Activated naive CD4-positive, alpha-beta T cell treated with anti-CD3 and anti-CD28 coated beads for 36 hours (primary cell): ENCODE measurements at places on chromosomes 2 and 18.

DNA sequence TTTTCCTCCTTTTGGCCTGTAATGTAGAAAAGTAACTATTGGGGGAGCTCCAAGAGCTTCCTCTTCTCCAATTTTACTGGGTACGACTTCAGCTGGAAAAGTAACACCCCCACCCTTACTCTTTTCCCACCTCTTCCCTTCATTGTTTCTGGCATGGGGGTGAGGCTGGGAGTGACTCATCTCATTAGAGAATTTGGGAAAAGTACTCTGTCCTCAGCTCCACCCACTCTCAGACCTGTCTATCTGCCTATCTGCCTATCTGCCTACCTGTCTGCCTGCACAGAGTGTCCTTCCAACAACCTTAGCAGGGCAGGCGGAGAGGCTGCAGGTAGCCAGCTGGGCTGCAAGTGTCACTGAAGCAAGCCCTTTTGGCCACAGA is 93.6 kb downstream of the EPHA4 start:
- DNase-seq: no peak

DNA sequence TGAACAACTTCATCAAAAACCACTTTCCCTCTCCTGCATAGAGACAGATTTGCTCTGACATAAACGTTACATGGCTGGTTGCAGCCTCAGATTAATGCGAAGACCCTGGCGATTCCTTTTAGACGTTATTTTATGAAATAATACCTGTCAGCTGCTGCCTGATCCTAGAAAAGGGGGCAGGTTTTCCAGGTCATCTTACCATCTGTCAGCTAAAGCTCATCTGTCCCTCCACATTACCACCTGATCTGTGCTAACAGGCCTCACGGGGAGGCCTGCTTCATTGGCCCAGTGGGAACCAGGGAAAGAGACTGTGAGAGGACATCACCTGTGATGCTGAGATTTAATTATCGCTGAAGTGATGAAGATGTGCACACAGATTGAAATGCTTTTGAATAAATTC is 261.0 kb downstream of the ARHGAP15 start:
- no peak for DNase-seq

DNA sequence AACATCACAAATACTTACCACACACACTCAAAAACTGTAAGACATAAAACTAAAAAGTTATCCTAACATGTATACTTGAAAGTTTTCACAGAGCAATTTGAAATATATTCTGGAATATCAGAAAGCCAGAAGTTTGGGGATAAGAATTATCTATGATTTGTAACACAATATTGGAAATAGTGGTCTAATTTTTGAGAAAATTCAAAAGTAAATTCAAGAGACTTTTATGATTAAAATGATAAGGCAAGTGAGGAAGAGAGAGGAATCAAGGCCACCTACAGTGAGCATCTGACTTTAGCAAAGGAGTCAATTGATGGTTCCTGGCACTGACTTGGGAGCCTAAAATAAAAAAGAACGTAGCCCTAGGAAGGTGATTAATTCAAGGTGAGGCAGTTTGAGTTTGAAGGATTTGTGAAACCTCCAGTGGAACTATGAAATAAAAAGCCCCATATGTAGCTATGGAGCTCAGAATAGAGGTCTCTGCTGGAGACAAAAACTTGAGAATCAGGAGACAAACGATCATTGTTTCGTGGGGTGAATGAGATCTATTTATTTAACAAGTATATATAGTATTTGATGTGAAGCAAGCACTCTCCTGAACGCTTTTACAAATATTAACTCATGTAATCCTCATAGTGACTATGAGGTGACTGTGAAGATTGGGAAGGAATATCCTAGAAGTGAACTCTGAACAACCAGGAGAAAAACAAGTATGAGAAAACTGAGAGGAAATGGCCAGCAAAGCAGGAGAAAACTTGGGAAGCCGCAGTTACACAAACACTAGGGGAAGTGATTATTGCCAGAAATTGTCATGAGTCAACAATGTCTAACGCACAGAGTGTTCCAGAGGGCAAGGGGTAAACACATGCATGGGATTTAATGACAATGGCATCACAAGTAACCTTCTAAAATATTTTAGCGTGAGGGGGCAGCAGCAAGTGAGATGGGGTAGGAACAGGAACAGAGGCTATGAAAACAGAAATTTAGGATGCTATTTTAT is 12.8 kb downstream of the TFPI start:
- DNase-seq: no peak

- no peak for DNase-seq
These were observed 66.6 kb downstream of the BCL2 start for GRCh38 chr18:63253014-63253413.

DNA sequence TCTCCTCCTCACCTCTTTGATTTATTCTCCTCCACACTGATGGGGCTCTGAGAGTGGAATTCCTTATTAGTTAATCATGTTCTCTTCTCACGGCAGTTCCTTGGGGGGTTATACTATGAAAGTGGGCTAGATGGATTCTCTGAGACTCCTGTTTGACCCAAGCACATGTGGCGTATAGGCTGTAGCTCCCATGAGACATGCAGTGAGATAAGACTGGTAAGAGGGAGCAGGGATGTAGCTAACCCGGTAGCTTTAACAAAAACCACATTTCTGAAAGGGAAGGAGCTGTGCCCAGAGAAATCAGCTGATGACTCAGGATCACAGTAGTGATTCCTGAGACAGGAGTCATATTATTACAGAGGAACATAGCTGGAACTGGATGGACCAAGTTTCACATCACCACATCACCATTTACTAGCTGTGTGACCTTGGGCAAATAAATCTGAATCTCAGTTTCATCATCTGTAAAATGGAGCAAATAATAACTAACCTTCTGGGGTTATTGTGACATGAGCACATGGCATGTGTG is 82.9 kb downstream of the CRIM1 start:
- DNase-seq: no peak

DNA sequence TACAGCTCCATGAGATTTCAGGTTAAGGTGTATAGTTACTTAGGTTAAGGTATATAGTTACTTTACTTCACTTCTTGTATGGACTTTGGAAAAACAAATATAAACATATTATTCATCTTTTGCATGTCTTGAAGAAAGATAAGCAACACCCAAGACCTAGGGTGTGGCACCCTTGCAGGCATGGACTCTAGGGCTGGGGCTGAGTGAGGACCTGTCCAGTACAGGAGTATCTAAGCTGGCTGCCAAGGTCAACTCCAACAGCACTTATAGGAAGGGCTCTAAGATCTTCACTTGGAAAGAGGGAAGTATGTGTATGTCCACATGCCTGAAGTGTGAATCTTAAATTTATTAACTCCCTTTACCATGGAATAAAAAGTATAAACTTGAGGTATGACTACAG is 7.1 kb upstream of the TMEM163 start:
- DNase-seq: no peak

DNA sequence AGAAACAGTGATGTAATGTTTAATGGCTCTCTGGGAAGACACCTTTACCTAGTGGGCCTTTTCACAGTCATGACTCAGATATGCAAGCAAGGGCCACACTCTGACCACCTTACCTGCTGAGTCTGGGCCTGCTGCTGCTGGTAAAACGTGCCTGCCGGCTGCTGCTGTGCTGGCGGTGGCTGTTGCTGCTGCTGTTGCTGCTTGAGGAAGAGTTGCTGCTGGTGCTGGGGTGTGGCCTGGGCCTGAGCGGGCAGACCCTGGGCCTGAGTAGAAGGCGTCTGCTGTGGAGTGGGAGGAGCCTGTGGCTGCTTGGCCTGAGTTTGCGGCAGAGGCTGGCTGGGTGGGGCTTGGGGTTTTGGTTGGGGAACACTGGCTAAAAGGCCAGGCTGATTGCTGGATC is 81.6 kb upstream of the NFU1 start:
- DNase-seq: no peak

DNA sequence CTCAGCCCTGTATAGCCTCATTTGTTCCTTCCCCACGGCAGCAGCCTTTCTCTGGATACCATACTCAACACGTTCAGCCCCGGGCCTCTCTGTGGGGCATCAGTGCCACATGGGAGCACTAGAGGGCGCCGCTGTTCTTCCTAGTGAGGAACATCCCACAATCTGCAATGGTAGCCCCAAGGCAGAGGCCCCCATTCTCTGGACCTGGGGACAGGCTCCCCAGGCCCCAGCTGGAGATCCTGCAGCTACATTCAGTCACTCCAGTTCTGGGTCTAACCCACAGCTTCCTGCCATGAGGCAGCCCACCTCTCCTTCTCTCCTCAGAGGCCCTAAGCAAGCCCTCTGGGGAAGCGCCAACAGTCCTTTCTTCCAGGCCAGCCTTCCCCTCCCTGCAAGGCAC is 14.2 kb upstream of the SFXN5 start:
- DNase-seq: peak; percentile 90

DNA sequence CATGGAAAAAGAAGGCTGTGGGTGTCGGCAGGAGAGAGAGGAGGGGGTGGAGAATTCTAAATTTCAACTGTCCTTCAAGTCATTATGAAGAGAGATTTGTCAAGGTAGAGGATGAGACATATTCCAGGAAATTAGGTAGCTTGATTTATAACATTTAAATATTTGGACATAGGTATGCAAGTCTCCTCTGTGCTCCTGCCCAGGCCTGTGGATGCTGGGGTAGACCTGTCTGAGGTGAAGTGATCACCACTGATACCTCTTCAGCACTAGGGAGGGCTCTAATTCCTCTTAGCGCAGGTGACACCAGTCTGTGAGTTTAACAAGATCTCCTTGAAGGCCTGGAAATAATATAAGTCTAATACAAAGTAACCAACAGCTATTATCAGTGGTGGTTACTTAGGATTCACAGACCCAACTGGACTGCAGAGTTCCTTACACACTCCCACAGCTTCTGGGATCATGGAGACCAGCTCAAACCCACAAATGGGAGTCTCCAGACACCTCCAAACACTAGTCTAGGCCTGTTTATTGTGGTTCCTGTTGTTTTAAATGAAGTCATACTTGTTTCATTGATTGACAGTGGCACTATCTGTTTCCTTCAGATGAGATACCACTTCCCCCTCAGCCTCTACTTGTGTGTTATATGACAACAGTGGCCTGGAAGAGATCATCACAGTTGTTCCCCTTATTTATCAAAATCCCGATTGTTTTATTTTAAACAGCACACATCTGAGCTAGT is 104.1 kb upstream of the ITPRID2 start:
- DNase-seq: no peak

DNA sequence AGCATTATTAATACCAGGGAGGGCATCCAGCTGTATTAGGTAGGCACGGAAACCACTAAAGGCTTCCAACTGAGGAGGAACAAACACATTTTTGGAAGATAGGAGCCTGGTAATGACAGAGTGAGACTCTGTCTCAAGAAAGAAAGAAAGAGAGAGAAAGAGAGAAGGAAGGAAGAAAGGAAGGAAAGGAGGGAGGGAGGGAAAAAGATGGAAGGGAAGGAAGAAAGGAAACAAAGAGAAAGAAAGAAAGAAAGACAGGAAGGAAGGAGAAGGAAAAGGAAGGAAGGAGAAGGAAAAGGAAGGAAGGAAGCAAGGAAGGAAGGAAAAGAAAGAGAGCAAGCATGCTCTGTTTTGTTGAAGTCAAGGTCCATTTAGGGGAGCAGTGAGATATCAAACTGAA is 103.8 kb upstream of the RFX8 start:
- no peak for DNase-seq

DNA sequence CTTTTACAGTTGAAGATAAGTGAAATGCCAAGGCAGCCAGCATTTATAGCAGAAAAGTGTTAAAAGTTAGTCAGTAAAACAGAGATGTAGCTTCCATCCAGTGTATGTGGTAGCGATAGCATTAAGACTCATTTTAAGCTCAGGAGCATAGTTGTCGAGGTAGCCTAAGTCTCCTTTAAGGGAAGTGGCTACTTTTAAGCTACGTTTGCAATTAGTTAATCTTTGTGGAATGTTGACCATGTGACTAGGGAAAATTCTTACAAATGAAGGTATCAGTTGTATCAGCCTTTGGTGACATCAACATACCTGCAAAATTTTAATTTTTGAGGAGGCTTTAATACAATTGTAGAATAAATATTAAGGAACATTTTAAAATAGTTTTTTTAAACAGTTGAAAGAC is 61.9 kb downstream of the LHCGR start:
- DNase-seq: no peak

DNA sequence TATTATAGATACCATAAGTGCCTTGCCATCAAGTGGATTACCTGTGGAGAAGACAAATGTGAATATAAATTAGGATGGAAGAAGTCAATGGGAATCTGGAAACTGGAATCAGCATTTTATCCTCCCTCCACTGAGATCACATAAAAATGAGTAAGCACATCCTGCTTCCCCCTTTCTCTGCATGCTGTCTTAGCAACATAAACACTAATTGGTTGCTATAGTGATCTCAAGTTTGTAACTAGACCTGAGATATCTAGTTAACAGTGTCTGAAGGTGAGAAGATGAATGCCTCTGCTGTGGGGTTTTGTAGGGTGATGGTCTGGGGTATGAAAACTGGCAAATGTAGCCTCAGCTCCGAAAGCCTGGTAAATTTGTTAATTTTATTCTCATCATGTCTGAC is 1357.5 kb upstream of the CELF4 start:
- no peak for DNase-seq

DNA sequence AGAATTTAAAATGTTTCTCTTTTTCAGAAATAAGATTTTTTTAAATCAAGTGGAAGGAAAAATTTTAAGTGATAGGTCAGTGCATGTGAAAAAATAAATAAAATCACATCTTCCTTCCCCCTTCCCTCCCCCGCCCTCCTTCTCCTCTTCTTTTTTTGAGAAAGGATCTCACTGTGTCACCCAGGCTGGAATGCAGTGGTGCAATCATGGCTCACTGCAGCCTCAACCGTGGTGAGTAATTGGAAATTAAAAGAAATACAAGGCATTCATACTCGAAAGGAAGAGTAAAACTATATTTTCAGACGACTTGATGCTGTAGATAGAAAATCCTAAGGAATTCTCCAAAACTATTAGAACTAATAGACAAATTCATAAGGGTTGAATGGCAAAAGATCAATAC is 16.9 kb upstream of the CRACDL start:
- no peak for DNase-seq

DNA sequence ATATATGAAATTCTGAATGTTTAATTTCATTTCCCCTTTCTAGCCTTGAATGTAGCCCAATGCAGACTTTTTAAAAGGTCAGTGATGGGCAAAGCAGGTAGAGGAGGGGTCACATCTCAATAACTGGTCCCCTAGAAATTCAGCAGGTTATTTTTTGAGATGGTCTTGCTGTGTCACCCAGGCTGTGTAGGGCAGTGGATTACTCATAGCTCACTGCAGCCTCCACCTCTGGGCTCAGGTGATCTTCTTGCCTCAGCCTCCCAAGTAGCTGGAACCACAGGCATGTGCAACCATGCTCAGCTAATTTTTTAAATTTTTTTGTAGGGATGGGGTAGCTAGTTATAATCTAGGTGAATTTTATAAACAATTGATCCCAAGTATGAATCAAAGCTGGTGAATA is 8.8 kb downstream of the IAH1 start:
- DNase-seq: no peak

DNA sequence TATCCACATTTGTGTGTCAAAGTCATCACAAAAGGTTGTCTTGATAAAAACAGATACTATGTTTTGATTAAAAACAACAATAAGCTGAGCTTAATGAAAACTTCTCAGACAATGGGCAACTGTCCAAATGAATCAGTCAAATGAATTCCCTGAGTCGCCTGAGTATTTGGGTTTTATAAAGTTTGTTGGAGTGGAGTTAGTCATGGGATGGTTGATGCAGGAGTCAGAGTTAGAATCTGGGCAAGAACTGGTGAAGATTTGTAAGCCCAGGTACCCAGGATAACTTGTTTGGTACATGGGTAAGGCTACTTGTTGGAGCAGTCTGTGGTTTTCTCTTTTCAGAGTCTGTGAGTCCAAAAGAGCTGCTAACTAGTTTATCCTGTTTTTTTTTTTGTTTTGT is 34.4 kb upstream of the RAPGEF4 start:
- no peak for DNase-seq
